ENCODE measurements at places on chromosomes 6 and 20.

GRCh38 chr6:157845493-157846259 is 22.6 kb downstream of the SNX9 start:
- DNase-seq, result no peak

DNA sequence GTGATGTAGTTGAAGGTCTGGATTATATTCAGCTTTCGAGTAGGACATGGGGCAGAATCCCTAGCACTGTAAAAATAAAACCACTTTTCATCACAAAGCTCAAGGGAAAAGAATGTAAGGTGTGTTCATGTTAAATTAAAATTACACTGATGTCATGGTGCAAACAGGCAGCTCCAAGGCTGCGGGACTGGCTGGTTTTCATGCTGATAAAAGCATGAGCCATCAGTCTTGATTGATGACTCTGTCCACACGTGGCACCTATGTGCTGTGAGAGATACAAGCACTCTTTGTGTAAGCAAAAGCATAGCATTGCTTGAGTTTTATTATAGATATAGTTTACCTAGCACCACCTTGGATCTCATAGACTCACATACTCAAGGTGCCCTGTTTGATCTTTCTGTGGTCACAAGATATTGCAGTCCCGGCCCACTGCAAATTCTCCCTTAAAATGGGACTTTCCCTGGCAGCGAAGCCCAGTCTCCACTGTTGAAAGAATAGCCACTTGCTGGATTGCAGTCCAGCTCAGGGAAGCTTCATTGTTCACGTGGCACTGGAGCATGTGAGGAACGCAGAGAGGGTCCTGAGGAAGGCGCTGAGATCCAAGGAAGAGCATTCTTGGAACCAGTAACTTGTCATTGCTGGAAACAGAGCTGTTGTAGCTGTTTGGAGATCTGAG is 90.6 kb downstream of the TIAM2 start:
- no peak for DNase-seq

DNA sequence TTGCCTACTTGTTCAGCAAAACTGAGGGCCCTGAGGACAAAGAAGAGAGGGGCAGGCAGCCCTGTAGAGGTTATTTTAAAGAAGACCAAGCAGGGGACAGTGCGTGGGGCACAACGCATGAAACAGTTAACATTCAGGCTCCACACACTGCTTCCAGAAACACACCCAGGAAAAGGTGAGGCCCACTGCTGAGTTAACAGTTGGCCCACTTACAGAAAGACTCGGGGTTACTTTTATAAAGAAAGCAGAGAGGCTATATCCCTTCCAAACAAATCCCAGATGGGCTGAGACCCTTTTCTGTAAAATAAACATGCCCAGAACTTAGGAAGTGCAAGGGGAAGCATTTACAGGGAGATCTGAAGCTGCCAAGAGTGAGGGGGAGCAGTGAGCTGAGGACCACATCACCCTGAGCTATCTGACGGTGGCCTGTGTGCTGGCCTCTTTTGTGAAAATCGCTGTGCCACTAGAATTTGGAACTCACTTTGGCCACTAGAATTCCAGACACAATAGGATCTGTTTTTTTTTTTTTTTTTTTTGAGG is 49.8 kb upstream of the SSTR4 start:
- no peak for DNase-seq

DNA sequence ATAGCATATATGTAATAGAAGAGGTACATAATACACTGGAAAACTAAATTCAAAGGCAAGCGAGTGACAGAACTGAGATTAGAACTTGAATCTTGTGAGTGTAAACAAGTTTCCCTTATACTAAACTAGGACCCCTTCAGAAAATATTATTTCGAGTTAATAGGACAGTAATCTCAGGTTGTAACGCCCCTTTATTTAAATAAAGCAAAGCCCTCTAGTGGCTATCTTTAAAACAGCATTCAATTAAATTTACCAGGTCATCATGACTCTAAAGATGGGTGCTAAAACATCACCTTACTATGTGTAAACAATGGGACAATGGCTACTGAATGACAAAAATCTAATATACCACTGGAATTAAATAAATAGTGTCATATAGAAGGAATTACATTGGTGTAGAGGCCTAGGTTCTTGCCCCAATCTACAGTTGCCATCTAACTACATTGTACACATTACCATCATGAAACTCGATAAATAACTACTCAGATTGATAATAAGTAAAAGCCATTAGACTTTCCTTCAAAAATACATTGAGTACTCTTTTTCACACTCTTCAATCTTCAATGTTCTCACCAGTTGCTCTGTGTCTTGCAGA is 255.4 kb upstream of the IRAK1BP1 start:
- no peak for DNase-seq

GRCh38 chr20:61443443-61444126 is 191.5 kb downstream of the CDH4 start:
- no peak for DNase-seq

Measured in hepatic stellate cell (primary cell).